Stimulated activated CD4-positive, alpha-beta T cell treated with anti-CD3 and anti-CD28 coated beads, Interleukin-15, amount 100 ng/mL, for 48 hours (primary cell): ENCODE measurements at places on chromosomes 11 and 22.

- no peak for DNase-seq
Measured at GRCh38 chr11:117733316-117733715, 63.7 kb downstream of the DSCAML1 start.

- DNase-seq = peak; percentile 20
Measured at GRCh38 chr11:3947061-3947460, 91.6 kb downstream of the STIM1 start.

GRCh38 chr11:12219757-12220156 lies 109.4 kb downstream of the MICAL2 start:
- no peak for DNase-seq

DNA sequence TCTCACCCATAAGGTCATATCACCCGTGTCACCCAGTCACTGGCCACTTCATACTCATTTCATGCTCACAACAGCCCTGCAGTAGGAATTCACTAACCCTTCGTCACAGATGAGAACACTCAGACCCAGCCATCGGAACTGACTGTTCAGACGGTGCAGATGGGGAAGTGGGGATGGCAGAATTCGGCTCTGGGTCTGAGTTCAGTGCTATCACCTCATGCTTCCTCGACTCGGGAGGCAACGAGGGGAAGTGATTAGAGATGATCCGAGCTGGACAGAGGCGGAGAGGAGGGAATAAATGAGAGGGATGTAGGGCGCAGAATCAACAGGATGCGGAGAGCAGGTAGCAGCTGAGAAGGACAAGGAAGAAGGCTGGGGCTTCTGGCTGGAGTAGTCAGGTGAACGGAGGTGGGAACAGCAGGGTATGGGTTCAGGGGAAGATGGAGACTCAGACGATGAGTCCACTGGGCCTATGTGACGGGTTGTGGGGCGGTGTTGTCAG lies 4.7 kb downstream of the B3GNT6 start:
- no peak for DNase-seq

GRCh38 chr11:96483374-96483955 lies 93.7 kb downstream of the JRKL start:
- DNase-seq = no peak

- DNase-seq = no peak
Measured at GRCh38 chr11:12159351-12160099, 49.1 kb downstream of the MICAL2 start.

DNA sequence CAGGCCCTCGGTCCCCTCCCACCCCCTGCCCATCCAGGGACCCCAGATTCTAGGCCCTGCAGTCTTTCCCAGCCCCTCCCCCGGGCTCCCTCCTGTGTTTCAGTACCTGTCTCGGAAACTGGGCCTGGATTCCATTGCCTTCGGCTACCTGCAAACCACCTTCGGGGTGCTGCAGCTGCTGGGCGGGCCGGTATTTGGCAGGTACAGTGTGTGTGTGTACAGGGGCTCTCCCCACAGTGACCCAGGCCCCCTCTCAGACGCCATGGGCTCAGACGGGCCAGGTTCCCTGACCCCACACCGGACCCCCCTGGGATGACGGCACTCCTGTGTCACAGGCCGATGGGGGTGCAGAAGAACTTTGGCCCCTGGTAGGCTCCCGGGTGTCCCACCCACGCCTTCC lies 21.1 kb downstream of the PHLDA2 start:
- no peak for DNase-seq

DNA sequence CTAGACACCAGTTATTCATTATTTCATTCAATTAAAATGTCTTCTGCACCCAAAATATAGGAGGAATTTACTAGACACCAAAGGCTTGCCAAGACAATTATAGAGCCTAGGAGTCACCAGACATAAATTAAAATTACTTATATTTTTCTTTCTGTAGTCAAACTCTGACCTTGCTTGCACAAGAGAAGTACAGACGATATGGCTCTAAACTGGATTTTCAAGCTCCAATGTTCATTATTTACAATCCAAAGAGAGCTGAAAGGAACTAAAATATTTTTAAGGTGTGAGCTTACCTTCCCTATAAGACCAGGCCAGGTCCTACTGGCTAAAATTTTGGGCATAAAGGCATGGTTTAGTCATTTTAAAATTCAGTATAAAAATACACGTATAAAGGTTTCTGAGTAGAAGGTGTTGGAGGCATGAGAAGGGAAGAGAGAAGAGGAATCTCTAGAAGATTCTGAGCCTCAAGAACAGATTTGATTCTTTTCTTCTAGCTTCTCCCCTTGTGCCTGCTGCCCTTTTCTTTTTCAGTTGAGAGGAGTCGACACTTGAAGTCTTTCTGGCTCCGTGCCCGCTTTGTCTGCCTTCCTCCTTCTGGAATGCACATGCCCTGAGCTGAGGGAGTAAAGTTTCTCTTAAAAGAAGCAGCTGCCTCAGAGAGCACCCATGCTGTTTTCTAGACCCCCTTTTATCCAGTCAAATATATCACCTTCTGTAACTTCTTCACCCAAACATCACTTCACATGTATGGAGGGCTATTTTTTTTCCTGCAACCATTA lies 13.5 kb downstream of the C11orf97 start:
- no peak for DNase-seq

DNA sequence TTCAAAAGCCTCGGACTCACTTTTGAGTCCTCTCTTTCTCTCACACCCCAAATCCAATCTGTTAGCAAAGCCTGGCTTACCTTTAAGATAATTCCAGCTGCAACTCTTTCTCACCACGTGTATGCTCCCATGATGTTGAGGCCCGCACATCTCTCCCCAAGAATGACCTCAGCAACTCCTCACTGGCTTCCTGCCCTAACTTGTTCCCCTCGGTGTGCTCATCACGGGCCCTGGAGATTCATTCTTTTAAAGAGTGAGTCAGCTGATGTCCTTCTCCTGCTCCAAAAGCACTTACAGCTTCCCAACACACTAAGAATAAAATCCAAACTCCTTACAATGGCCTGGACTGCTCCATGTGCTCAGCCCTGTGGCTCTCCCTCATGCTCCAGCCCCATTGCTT lies 1041.3 kb downstream of the OPCML start:
- DNase-seq = no peak

- DNase-seq = no peak
Measured at GRCh38 chr11:116636341-116636929, 136.4 kb downstream of the BUD13 start.

DNA sequence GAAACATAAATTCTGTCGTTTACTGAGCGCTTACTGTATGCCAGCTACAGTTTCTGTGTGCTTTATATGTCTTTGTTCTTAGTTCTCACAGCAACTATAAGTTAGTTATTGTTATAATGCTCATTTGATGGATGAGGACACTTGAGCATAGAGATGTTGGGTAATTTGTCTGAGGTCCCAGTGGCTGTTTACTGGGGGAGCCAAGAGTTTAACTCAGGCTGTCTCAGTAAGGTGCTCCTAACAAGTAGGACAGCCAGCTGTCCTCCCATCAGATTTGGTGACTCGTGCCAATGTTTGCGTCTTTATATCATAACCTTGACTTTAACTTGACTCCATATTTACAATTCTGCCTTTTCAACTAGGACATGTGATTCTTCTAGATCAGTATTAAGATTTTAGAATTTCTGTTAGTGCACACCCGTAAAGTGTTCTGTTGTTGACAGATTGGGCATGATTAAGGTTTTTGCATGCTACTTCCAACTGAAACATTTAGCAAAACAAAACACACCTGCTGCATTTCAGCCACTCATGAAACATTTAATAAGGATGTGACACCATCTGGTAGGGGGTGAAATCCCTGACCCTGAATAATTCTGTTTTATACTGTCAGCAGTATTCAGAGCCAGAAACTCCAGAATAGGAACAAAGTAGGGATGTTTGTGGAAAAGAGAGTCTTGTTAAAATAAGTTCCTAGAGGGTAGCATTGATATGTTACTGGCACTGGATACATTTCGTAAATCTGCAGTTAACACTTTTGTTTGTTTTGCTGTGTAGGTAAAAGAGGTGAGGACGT lies 1.9 kb downstream of the REXO2 start:
- DNase-seq = no peak

DNA sequence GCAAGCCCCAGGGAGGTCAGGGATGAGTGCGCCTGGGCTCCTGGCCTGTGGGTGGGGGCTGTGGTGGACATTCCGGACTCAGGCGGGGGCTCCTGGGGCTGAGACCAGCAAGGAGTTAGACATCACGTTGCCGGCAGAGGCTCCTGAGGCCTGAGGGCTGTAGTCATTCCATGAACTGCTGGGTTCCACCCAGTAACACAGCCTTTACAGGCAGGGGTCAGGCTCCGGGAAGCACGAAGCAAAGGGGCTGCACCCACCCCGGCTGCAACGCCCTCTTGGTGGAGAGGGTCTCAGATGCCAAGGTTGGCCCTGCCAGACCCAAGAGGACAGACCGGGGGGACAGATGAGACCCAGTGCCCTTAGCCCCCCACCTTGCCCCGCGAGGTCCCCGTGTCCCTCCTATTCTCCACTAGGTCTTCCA lies 9.0 kb downstream of the TNNT3 start:
- no peak for DNase-seq

DNA sequence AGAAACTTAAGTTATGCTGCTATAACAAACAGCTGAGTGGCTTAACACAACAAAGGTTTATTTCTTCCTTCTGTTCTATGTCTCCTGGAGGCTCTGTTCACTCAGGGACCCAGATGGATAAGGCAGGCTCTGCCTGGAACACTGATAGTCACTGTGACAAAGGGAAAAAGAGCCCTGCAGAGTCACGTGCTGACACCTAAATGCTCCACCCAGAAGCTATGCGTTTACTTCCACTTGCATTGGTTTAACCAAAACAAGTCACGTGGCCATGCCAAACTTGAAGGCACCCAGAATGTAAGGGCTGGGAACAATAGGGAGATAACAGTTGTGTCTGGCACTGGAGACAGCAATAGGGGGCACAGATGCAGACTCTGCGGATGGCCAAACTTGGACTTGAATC lies 3.4 kb upstream of the MS4A15 start:
- DNase-seq = no peak

DNA sequence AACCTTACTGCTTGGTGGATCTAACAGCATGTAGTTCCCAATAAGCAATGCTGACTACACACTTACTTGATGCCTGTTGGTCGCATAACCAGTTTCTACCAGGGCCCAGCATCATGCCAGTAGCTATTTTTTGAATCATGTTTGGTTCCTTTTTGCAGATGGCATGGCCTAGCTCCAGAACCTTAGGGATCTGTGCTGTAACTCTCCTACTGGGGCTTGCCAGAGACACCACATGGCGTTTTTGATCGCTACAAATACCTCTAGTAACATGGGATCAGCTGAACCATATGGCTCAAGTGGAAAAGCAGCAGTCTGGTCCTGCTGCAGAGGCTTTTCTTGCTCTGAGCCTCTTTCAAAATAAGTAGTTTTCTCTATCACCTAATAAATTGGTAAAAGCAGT lies 654.6 kb upstream of the API5 start:
- DNase-seq = no peak

- no peak for DNase-seq
Measured at GRCh38 chr22:50376085-50376651, 33.0 kb downstream of the PPP6R2 start.

- DNase-seq = no peak
Measured at GRCh38 chr11:58926695-58927094, 12.6 kb upstream of the GLYATL1 start.

DNA sequence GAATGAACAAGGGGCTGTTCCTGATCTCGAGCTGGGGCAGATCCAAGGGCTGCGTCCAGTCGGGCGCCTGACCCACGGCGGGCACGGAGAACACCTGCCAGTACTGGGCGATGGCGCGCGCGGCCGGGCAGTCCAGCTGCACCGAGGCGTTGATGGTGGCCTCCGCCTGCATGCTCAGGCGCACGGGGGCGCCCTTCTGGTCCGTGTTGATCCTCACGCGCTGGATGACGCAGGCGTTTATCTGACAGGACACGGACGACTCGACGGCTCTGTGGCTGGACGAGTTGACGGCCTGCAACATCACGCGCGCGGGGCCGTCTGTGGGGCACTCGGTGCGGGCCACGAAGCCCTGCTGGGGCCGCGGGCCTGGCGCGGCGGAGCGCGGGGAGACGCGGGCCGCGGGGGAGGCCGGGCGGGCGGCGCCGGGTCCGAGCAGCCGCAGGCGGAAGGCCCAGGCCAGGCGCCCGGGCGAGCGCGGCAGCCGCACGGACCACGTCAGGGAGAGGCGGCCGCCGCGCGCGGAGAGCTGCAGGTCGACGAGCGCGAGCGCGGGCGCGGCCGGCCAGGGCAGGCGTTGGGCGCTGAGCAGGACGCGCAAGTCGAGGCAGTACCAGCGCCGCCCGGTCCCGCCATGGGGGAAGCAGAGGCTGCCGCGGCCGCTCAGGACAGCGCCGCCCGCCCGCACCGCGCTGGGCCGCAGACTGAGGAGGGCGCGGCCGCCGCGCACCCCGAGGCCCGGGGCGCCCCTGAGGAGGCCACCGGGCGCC lies 511 bp downstream of the PKDREJ start:
- no peak for DNase-seq

GRCh38 chr22:25098445-25099081 lies 101.1 kb upstream of the CRYBB3 start:
- no peak for DNase-seq

DNA sequence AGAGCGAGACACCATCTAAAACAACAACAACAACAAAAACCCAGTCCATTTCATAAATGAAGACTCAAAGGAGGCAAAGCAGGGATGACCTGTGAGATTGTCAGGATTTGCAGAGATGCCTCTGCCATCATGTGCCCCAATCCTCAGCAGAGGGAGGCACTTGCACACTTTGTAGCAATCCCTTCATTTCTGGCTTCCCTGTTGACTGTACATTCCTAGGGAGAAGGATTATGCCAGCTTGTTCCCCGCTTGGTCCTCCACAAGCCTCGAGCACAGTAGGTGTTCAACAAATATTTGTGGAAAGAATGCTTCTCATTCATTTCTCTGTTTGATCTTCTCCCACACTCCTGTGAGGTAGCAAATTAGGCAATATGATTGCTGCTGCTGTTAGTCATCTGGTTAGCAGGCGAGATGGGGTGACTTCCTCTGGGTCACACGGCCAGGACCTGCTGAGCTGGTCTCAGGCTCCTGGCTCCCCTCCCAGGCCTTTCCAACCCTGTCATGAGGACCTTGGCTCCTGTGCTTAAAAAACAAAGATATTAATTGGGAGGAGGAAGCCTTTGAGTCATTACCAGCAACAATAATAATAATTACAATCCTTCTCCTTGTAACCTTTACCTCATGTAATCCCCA lies 34.1 kb downstream of the LIF start:
- DNase-seq = no peak

DNA sequence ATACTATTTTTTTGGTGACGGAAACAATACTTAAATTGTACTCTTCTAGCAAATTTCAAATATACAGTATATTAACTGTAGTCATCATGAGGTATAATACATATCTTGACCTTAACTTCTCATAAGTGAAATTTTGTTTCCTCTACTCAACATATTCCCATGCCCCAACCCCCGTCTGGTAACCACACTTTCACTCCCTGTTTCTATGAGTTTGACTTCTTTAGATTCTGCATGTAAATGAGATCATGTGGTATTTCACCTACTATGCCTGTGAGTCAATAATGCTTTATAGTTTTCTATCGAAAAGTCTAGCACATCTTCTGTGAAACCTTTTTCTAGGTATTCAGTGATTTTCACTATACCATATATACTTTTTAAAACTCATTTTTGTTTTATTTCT lies 663.2 kb downstream of the CNTN5 start:
- no peak for DNase-seq
